ENCODE measurements at places on chromosomes 13 and 19.

DNA sequence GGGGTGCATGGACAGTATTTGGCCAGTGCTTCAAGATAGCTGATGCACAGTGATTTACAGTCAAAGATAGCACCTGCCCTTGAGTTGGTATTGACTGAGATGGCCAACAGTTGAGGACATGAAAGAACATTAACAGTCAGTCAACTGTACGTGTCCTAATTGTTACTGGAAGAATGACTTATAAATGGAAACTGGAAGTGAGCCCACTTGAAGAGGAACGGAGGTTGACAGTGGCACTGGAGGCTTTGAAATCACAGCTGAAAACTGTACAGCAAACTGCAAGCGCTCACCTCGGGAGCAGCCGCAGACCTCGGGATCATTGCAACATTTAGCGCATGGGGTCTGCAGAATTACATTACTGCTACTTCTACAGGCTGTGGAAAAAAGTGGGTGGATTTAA is 77.1 kb downstream of the GGACT start:
- no peak for DNase-seq

GRCh38 chr19:42422901-42423461 is 4.2 kb downstream of the LIPE start:
- no peak for DNase-seq

DNA sequence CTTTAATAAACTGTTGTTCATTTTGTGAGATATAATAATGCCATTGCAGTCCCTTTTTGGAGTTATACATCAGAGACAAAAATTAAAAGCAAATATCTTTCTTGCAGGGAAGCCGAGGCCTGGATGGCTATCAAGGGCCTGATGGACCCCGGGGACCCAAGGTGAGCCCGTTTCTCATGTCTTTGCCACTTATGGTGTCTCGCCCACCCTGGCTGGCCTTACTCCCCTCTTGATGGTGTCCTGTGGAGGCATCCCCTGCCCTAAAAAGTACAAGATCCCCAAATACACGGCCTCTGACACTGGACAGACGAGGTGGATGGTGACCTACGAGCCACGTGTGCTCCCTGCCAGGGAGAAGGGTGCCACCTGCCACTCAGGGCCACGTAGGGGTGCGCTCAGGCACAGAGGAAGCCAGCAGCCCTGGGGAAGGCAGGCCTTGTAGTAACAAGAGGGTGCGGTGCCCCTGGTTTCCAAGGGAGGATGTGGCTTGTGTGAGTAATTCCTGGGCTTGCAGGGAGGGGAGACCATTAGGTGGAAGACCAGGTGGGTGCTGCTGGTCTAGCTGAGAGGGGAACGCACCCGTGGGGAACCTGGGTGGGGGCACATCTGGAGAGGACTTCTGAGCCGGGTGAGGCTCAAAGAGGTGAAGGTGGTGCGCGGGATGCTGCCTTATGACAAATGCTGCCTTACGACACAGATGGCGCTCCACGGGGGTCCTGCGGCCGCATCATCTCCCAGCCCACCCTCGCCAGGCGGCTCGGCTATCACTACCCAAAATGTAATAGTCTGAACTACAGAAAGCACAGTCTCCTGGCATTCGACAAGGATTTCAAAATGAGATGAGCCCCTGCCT is 115.6 kb downstream of the RAB20 start:
- no peak for DNase-seq

- no peak for DNase-seq
These were observed 1.1 kb downstream of the SUCLA2 start for GRCh38 chr13:47999973-48000372.

DNA sequence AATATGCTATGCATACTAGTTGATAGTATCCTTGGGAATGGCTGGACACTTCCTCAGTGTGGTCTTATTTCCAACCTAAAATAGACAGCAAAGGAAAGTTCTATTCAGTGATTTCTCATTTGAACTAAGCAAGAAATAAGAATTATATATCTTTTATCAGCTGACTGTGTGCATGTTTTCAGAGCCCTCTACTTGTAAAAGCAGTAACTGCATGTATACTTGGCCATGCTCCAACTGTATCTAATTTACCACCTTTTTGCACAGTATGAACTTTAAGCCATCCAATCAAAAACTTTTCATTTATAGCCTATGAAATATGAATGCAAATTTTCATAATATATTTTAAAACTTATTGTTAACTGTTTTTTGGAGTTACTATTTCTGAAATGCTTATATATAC is 136.4 kb upstream of the PCDH9 start:
- no peak for DNase-seq

Measured in activated CD4-positive, CD25-positive, alpha-beta regulatory T cell (primary cell).